ENCODE measurements at places on chromosomes 12 and 14.

DNA sequence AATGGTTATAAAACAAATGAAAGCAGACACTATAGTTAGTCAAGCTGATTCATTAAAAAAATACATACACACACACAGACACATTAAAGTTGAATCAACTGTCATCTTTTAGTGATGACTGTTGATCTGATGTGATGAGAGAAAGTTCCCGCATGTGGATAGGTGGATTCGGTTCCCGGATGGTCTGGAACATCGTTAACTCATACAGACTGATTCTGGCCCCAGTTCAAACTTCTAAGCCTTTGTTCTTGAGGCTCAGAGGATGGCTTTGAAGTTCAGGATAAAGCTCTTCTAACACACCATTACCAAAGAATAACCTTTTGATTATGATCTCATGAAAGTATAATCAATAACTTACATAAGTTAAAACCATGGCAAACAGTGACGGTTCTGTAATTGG, 27.5 kb downstream of the WIF1 start:
- no peak for DNase-seq

DNA sequence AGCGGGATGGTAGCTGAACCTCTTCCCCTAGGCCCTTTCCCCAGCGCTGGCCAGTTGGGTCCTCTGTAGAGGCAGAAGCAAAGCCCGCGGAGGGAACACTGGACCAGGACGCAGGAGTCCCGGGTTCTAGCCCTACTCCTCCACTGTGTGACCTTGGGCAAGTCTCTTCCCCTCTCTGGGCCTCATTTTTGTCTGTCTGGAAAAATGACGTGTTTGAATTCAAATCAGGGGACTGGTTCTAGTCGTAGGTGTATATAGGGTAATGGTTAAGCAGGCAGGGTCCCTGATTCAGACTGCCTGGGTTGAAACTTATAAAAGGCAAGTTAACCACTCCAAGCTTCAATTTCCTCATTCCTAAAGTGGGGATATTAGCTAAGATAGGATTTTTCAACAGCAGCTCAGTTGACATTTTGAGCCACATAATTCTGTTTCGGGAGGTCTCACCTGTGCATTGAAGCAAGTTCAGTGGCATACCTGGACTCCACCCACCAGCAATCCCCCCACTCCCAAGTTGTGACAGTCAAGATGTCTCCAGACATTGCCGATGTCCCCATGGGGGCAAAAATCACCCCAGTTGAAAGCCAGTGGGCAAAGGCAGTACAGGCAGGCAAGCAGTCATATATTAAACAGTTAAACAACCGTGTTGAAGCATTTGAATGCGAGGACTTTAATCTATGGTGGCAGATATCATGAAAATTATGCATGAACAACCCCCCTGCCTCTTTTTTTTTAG, 899 bp downstream of the TPCN1 start:
- no peak for DNase-seq

GRCh38 chr14:61329478-61330051, 8.2 kb downstream of the PRKCH start:
- no peak for DNase-seq

- no peak for DNase-seq
Observed at GRCh38 chr12:8609061-8609570, 3.5 kb downstream of the AICDA start.

- no peak for DNase-seq
Observed at GRCh38 chr14:96090441-96091148, 51.4 kb downstream of the C14orf132 start.

DNA sequence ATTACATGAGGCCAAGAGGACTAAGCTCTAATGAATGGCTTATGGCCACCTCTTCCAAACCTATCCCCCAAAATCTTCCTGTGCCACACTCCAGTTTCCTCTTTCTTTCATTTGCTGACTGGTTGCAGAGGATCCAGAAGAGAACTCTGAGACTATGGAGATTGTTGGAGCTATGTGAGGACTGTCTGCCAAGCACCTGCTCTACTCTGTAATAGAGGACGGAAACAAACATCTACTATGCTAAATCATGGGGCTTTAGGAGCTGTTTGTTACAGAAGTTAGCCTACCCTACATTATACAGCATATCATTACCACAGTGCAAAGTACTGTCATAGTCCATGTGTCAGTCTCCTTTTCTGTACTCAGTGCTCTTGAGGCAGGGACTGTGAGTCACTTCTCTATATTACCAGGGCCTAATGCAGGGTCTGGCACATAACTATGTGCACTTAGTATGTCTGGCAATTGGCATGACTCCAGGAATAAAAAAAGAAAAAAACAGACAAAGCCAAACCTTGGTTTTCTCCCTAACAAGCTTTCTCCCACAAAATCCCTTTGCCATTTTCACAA, 95.1 kb downstream of the RPAP3 start:
- no peak for DNase-seq

DNA sequence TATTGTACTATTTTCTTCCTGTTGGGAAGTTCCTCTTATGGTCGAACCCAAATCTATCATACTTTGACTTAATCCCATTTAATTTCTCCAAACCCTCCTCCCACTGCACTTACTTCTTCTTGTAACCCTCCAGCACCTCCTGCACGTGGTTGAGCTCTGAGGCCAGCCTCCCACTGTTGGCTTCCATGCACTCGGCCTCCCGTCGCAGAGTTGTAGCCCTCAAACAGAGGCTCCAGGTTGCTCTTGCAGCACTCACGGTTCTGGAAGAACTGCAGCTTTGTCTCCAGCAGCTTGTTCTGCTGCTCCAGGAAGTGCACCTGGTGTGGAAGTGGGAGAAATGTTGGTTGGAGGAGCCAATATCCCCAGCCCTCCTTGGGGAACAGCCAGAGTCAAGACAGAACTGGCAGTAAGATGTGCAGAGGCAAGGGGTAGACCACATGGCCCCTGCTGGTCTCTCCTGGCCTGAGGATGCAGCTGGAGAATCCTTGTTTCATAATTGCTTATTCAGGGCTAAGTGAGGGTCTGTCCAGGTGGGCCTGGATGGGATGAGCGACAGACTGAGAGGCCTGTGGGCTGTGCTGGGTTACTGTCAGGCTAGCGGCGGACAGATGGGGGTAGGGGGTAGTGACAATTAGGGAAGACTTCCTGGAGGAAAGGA, 18.4 kb upstream of the KRT86 start:
- DNase-seq, result no peak

DNA sequence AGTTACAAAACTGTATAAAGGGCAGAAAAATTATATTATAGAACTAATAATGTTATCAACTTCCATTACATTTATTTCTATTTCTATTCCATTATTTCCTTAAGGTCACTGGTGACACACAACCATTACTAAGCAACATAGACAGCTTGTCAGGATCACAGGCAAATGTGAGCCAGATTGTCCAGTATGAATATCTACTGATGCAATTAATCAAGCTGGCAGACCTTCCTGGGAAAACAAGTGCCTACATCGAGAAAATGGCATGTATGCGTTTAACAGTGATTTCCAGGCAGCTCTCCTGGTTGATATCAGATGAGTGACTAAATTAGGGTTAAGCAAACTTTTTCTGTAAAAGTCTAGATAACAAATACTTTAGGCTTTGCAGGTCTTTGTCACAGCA, 36.9 kb upstream of the TSPAN8 start:
- DNase-seq, result no peak

DNA sequence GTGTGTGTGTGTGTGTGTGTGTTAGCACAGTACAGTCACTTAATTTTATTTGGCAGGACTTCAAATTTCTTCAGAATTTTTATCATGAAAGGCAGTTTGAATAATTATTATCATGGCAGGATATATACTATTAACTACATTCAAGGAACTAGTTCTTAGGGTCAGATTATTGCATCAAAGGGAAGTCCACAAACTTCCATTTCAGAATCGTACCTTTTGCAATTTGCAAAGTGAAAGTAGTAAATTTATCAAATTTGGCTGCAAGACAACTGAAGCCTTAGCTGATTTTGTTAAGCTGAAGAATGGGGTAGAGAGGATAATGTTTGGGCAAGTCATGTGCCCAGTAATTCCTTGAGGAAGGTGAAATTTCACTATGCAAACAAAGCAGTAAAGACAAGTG, 68.2 kb downstream of the PLEKHG7 start:
- DNase-seq, result no peak

DNA sequence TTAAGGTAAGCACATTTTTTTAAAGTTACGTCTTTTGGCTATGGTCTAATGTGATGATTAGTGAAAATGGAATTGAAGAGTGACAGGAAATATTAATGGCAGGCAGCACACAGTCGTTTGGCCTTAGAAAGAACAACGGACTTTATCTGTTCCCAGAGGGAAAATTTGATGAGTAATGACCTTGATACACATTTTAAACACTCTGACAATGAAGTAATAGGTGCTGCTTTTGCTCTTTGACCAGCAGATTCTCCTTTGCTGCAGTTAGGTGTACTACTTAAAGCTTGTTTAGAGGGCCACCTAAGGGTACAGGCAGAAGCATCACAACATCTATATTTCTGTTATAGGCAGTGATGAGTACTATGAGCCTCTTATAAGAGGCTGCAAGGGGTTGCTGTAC, 27.1 kb upstream of the RNU6-8 start:
- no peak for DNase-seq

DNA sequence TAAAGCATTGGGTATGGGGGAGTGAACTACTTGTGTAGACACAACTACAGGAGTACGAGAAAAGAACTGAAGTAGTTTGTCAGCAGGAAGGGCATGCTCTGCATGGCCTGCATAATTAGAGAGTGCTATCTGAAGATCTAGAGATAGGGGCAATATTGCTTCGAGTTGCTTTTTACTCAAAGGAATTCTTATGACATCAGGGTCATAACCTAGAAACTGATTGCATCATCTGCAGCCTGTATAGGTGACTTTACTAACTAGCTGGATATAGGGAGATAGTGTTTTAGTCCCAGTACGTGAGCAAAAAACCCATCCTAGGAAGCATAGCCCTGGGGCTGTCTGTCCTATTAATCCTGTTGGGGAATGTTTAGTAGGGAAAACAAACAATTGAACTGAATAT, 39.8 kb downstream of the TMTC3 start:
- no peak for DNase-seq

- no peak for DNase-seq
Observed at GRCh38 chr12:68447797-68448260, 115.7 kb upstream of the MDM1 start.

DNA sequence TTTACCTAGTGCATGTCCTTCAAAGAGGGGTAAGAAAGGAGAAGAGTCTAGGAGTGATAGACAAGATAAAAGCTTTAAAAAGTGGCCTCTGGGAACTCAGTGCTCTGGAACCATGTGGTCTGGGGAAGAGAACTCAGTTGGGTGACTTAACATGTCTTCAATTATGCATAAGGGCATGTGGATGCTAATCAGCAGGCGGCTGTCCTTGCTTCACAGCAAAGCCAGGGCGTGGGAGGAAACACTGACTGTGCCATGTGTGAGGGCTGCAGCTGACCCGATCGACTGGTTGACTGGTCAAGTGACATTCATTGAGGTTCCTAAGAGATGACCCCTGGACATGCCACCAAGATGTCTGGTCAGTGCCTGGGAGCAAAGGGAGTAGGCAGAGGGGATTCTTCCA, 1053.8 kb downstream of the BCL11B start:
- DNase-seq, result no peak

DNA sequence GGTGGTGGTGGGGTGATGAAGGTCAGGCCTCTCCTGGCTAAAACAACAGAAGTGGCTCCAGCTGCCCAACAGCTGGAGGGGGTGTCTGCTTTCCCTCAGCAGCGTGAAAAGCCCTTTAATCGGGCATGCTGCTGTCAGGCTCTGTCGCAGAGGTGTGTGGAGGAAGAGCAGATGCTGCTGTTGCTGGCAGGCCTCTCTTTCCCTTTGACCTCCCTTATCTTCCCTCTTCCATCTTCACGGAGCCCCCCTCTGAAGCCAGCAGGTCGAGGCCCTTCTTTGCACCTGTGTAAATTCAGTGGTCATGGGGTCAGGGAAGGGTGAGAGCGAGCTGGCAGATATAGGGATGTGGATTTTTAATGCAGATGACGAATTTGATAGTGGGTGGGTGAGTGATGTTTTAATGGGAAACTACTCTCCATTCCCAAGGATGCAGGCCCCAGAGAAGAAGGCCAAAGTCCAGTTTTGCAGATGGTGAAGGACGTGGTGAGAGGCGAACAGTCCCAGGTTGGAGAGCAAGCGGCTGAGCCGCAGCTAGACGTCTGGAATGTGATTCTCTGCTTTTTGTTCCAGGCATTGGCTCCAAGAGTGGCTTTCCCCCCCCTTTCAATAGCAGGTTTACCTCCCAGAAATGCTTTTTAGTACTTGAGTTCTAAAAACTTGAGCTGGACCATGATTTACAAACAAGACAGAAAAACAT, 64.0 kb downstream of the SMOC1 start:
- no peak for DNase-seq

DNA sequence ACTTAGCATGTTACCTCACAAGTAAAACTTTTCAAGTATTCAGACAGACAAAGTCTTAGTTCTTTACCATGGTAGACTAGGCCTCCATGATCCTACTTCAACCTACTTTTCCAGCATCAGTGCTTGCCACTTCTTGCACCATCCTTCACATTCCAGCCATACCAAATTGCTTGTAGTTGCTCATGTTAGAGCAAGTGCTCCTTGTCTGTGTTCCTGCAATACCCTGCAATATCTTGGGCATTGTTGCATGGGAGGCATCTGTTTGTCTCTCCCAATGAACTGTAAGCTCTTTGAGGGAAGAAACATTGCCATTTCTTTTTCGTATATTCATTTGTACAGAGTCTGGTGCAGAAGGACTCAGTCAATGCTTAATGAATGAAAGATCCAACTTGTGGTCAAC, 78.0 kb downstream of the SRGAP1 start:
- no peak for DNase-seq

GRCh38 chr14:103880348-103881267, 33.2 kb upstream of the PPP1R13B start:
- DNase-seq, result no peak

- DNase-seq, result no peak
Observed at GRCh38 chr12:85089792-85090191, 53.6 kb downstream of the LRRIQ1 start.

DNA sequence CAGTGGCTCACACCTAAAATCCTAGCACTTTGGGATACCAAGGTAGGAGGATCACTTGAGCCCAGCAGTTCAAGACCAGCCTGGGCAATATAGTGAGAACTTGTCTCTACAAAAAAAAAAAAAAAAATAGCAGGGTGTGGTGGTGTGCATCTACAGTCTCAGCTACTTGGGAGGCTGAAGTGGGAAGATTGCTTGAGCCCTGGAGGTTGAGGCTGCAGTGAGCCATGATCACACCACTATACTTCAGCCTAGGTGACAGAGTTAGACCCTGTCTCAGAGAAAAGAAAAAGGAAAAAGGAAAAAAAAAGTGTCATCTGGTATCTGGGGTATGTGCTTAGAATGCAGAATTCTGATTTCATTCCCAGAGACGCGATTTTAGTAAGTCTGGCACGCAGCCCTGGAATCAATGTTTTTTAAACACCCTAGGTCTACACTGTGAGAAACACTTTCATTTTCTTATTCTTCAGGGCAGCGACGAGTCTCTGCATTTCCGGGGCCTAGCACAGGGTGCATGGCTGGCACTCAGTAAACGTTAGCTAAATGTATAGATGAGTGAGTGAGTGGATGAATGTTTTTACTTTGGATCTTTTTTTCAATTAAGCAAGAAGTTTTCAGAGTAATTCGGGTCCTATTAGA, 243.8 kb upstream of the PWP1 start:
- no peak for DNase-seq
